Activated CD4-positive, alpha-beta T cell treated with anti-CD3 and anti-CD28 coated beads for 1 hour (primary cell): ENCODE measurements at places on chromosomes 7 and 10.

- DNase-seq = no peak
Measured at GRCh38 chr7:7673240-7673550, 32.6 kb downstream of the UMAD1 start.

DNA sequence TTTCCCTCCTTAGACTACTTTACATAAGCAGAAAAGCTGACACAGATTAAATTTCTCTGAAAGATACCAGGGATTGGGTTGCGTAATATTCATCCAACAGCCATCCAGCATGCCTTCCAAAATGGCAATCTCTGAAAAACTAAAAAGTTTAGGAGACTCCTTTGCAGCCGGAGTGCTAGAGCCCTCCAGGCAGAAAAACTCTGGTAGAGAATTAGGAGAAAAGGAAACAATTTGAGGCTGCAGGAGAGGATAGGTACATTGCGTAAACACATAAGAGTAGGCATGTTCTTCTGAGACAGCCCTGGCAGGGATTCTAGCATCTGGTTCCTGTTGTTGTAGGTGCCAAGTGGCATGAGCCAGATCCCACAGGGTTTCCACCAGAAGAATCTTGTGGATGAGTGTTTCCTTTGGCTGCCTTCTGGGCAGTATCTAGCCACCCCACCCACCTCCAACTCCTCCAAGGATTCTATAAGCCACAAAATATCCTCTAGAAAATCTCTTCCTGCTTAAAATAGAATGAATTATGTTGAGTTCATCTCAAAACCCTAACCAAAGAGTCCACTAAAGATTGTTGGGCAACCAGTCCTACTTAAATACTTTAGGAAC is 402.4 kb downstream of the HGF start:
- no peak for DNase-seq

GRCh38 chr10:9786576-9786975 is 1231.1 kb upstream of the CELF2 start:
- DNase-seq = no peak

DNA sequence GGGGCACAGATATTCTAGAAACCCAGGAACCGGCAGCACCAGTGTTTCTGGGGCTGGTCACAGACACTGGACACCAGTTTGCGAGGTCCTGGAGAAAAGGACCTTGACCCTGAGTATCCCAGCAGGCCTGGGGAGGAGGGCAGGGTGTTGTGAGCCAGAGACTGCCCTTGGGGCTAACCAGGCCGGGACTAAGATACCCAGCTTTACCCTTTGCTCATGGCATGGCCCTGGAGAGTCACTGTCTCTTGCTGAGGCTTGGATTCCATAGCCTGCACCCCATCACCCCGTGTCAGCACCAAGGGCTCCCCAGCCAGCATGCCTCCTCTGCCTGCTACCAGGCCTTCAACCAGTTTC is 124.4 kb downstream of the COL26A1 start:
- DNase-seq = no peak

DNA sequence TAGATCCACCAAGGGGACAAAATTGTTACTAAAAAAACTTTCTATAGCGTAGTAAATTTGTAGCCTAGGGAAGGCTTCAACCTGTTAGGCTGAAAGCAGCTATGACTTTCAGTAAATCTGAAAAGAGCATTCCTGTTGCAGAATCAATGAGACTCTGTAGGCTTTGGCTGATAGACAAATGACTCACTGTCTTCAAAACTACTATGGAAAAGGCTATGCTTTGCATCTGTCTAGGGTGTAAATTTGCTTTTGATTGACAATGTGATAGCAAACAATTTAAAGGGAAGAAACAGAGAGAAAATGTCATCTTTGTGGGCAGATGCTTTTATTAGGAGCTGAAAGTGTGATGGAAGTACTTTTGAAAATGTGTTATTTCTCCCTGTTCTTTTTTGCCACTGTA is 60.6 kb downstream of the ARL5B start:
- no peak for DNase-seq

- DNase-seq = no peak
Measured at GRCh38 chr10:89207801-89208551, 859 bp upstream of the CH25H start.

DNA sequence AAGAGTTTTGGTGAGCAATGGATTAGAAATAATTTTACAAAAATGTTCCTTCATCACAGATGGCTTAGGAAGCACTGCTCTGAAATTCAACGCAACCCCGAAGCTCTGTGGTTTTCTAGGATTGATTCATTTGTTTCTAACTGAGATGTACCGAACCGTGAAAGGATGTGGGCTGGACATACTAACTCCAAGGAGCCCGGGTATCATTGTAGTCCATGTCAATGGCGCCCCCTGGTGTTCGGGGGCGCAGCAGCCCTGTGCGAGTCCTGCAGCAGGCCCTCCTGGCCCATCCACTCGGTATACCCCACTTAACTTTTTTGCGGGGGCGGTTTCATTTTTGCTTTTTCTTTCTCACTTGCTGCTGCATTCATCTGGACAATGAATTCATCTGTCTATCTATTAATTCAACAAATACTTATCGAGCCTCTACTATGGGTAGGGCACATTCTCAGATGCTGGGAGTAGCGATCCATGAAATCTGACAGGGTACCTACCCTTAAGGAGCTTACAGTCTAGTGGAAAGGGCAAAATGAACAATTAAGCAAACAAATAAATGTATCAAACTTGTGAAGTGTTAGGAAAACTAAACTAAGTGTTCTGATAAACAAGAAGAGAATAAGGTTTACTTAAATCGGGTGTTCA is 25.2 kb upstream of the ITPRID1 start:
- DNase-seq = no peak

GRCh38 chr10:110657973-110658691 is 14.0 kb downstream of the RBM20 start:
- DNase-seq = no peak

DNA sequence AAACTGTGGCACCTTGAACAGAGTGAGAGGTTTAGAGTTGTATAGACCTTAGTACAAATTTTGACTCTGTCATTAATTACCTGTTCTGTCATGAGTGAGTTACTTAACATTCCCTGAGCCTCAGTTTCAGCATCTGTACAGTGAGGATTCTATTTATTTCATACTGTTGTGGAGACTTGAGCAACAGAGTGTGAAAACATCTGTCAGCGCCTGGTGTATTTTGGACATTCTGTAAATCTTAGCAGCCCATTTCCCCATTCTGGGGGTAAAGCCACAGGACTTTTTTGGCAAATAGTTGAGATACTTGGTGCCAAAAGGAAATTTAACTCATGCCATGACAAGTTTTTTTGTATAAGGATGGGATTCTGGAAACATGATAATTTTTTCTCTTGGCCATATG is 94.8 kb downstream of the AUTS2 start:
- DNase-seq = no peak

- DNase-seq = no peak
Measured at GRCh38 chr7:99489235-99489634, 10.8 kb downstream of the ZNF394 start.

- no peak for DNase-seq
Measured at GRCh38 chr7:76300166-76300731, 2.2 kb upstream of the HSPB1 start.

GRCh38 chr10:132627666-132628531 is 90.3 kb downstream of the INPP5A start:
- no peak for DNase-seq

- DNase-seq = no peak
Measured at GRCh38 chr10:19707376-19707775, 108.9 kb upstream of the PLXDC2 start.
